ENCODE measurements at places on chromosomes 12 and 14.

DNA sequence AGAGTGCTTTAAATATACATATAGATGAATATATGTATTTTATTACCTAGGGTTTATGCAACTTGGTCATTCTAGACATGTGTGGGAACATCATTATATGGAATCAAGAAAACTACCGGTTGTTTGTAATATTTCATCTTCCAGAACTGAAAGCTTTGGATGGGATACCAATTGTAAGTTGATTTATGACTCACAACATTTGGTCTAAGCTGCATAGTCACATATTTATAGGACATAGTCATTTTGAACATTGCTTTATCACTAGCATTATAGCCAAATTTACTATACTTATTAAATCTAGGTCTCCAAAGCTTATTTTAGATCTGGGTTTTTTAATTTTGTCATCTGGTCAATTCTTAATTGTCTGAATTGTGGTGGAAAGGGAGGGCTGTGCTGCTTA is 83.7 kb upstream of the PCNX4 start:
- no peak for DNase-seq

DNA sequence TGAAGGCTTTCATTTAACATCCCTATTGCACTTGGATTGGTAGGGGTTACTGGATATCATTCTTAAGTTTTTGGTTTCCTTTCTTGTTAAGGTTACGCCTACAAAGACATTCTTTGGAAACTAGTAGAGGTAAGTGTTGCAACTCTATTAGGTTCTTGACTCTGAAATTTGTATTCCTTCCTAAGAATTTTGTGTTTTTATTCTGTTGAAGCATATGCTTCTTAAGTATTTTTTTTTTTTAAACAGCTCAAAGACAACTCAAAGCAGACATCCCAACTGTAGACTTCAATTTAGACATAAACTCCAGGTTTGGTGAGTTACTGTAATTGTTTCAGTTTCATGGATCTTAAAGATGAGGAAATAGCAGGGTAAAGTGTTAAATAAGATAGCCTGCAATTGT is 1.1 kb upstream of the RBMS2 start:
- DNase-seq, result peak; percentile 30

GRCh38 chr14:23441076-23441475 is 5.6 kb upstream of the MYH7 start:
- DNase-seq, result no peak

- DNase-seq, result no peak
Measured at GRCh38 chr14:84432676-84433075, 1097.3 kb upstream of the FLRT2 start.
